Cardiac ventricle fibroblast (primary cell): ENCODE measurements at places on chromosomes 4 and X. TPM values are rescaled to one million over a fixed set of nuclear protein-coding genes. Genes with fewer than 3 reads are reported as not detected.

RHOXF2B gene
- not detected in 2 replicates for total RNA-seq

CC2D2A gene
- total RNA-seq = 18.6 and 34.0 TPM in 2 replicates

MAGEA2 gene
- not detected in 2 replicates for total RNA-seq

TCP11X1 gene
- total RNA-seq = not detected in 2 replicates

QDPR gene
- 15.3 and 18.0 TPM in 2 replicates for total RNA-seq

SCRG1 gene
- total RNA-seq = 0.10 and 0.25 TPM in 2 replicates

GPC3 gene
- 2.8 and 3.9 TPM in 2 replicates for total RNA-seq
